H7 (cell line): ENCODE measurements at places on chromosomes 6 and 20.

DNA sequence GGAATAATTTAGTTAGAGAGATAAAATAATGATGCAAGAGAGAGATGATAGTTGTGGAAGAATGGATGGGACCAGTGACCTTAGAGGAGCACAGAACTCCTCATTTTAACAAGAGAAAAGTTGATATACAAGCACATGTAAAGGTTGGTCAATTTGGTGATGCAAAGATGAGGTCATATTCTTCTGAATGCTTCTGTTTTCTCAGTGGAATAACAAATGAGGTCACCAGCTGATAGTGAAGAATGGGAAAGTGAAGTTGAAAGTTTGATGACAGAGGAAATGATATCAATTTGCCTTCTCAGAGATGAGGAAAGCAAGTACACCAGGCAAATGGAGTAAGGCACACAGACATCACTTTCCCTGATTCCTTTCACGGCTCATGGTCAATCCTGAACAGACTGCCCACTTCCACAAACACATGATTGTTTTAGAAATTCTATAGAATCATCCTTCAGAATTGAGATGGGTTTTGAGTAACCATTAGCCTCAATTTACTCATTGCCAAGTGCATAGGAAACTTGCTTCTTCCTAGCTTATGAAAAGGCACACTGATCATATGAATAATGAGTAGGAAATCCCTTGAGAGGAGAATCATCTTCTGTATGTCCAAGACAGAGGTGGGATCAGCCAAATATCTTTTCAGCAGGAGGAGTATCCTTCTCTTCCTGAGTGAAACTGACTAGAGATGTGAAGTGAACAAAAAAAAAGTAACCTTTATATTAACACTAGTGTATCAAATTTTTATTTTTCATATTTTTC is 82.4 kb upstream of the TCF21 start:
- DNase-seq, result no peak

GRCh38 chr6:30888816-30889495 is 4.6 kb downstream of the DDR1 start:
- DNase-seq, result peak; percentile 29

DNA sequence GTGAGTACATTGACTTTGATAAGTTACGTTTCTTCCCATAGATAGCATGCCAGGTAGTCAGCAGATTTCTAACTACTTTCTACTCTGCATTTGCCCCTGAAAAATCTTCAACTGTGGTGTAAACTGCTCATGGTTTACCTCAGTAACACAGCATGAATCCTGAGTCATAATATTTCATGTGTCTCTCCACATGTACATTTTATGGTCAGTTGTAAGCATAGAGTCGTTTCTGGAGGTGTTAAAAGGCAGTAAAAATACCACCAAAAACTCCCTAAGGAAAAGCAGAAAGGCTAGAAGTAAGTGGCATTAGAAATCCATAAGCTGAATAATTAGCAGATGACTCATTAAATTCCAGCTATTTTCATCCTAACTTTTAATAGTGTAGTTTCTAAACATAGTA is 4.1 kb upstream of the GPR63 start:
- DNase-seq, result no peak

- DNase-seq, result no peak
Observed at GRCh38 chr20:17369506-17369905, 142.7 kb downstream of the PCSK2 start.

DNA sequence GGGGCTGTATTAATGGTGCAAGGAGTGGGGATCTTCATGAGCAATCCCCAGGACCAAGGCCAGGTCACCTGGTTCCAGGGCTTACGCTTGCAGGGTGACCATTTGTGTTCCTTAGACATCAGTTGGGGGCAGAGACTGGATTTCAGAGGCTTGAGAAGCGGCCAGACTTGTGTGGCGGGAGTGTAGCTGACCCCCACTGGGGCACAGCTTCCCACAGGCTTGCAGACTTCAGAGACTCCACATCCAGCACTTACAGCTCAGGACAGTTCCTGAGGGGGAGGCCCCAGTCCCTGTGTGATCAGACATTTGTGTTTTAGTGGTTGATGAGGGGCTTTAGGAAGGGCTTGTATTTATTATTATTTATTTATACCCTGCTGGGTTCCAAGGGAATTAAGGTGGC is 15.3 kb downstream of the TJAP1 start:
- DNase-seq, result peak; percentile 76

- DNase-seq, result peak; percentile 42
Observed at GRCh38 chr6:73739096-73739495, 43.1 kb downstream of the CD109 start.

- DNase-seq, result no peak
Observed at GRCh38 chr6:137217801-137218472, 1.2 kb downstream of the IFNGR1 start.

- DNase-seq, result no peak
Observed at GRCh38 chr6:18613319-18613925, 226.3 kb downstream of the RNF144B start.

- no peak for DNase-seq
Observed at GRCh38 chr6:7106215-7106751, 1.5 kb upstream of the RREB1 start.

GRCh38 chr6:104653781-104654180 is 205.9 kb downstream of the HACE1 start:
- no peak for DNase-seq

DNA sequence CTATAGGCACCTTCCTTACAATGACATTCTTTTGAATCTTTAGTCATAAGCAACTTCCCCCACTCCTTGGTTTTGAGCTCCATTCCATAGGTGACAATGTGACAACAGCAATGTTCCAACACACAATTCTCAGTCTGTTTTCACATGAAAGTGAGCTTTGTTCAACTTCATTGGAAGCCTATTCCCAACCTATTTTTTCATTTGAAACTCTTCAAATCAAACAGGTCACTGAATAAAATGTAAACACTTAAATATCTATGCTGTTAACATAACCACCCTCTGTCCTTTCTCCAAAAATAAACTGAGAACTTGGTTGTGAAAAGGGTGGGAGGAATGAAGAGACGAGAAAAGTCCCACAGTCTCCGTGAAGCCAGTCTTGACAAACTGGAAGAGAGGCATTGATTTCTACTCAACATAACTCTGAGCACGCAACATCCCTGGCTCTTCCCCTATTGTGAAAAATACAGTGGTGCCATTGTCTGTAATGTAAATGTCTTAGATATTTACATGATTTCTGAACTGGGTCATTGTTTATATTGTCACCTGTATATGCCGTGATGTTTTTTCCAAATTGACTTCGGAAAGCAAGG is 343.1 kb downstream of the TFAP2A start:
- no peak for DNase-seq

DNA sequence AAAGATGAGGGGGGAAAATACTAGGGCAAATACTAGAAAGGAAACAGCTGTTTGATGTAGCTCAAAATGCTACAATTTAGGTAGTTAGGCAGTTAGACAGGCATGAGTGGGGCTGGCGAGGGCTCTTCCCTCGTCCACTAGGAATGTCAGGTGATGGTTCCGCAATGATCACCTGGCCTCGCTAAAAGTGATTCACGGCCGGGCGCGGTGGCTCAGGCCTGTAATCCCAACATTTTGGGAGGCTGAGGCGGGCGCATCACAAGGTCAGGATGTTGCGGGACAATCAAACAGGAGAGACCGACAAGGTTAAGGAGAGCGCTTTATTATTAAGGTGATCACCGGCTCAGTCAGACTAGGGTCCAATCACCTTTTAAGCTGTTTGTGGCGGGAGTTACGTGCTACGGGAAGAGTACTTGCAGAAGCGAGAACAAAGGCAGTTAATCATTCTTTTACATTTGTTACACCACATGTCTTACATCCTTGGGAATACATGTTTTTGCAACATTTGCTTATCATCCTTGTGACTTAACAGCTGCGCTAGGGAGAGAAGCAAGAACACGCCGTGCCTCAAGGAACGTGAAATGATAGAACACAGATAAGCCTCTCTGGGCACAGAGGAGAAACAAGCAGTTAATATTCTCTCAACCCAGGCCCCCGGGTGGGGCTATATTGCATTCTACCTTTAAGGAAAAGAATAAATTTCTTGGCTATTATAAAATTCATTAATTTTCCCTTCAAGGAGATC is 1025.4 kb downstream of the EYS start:
- DNase-seq, result no peak

DNA sequence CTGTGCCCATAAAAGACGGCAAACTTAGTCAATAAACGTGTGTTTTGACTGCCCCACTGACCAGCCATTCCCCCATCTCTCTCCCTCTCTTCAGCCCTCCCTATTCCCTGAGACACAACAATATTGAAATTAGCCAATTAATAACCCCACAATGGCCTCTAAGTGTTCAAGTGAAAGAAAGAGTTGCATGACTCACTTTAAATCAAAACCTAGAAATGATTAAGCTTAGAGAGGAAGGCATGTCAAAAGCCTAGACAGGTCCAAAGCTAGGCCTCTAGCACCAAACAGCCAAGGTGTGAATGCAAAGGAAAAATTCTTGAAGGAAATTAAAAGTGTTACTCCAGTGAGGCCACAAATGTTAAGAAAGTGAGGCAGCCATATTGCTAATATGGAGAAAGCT is 261.6 kb upstream of the TBX18 start:
- DNase-seq, result no peak

- DNase-seq, result no peak
Observed at GRCh38 chr20:14036567-14036966, 41.3 kb downstream of the MACROD2 start.

- DNase-seq, result peak; percentile 44
Observed at GRCh38 chr20:33664762-33665144, 2.0 kb upstream of the ACTL10 start.

DNA sequence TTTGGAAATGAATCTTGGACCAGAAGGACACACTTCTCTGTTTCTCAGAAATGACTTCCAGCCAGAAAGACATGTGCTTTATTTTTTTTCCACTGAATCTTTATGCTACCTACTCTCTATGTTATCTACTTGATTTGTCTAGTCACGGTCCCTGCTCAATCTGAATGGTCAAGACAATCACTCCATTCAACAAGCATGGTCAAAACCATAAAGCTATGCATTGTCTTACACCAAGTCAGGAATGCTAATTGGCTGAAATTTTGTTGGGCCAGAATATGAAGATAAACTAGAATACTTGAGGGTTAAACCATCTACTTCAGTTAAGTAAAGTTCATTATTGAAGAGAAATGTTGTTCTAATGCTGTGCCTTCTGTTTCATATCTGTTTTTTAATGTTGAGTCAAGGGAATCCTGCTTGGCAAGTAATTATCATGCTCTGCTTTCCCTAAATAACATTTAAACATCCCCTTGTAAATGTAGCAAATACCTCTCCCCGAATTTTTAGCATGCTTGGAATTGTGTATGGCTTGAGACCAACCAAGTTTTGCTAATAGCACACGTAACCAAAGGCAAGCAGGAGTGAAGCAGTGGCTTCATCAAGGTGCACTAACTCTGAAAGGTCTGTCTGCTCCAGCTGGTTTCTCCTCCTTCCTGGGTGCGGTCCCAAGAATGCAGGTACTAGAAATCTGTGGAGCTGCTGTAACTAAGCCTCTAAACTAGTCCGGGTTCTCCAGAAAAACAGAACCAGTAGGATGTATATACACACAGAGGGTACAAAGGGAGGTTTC is 190.3 kb upstream of the CDYL start:
- DNase-seq, result no peak

DNA sequence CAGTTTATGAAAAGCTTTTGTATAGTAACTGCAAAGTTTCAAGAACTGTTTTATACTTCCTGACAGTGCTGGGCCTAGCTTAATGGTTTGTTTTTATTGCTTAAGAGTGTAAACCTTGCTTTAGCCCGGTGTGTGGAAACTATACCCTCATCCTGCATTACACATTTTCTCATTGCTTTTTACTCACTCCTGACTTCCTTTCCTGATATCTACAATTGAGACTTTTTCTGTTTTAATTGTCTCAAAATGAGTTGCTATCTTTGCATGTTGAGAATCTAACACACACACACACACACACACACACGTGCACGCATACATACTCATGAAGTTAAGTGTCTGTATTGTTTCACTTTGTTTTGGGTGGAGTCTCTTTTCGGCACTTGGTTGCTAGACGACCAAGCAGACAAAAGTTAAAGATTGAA is 16.7 kb downstream of the BMP2 start:
- no peak for DNase-seq

GRCh38 chr20:9241232-9241692 is 172.4 kb downstream of the PLCB4 start:
- no peak for DNase-seq

- no peak for DNase-seq
Observed at GRCh38 chr6:101429270-101429669, 35.8 kb downstream of the GRIK2 start.

DNA sequence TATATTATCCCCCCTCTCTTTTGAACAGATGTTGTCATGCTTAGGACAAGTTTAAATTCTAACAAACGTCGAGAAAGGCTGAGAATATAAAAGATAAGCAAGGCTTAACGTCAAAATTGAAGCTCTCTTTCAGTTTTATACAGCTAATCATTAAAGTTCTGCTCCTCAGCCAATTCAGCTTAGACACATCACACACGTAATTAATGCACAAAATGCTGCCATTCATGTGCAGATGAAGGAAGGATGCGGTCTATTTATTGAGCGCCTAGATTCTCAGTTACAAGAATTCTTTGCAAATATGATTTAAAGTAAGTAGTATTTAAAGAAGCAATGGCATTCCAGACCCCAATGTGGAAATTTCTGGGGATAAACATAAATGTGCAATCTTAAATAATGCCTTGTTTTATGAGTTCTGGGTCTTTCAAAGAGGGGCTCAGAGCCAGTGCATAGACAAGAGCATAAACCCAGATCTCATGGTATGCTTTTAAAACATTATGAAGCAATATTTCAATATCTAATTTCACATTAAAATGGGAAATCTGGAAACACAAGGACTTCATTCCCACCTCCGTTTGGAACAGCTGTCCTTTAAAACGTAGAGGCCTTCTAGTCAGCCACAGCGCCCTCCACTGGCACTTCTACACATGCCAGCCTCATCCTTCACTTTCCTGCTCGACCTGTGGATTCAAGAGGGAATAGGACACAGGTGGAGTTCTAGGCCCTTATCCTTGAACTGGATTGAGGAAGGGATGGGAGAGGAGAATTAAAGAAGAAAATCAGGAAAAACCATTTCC is 85.8 kb downstream of the LYRM4 start:
- peak; percentile 58 for DNase-seq

DNA sequence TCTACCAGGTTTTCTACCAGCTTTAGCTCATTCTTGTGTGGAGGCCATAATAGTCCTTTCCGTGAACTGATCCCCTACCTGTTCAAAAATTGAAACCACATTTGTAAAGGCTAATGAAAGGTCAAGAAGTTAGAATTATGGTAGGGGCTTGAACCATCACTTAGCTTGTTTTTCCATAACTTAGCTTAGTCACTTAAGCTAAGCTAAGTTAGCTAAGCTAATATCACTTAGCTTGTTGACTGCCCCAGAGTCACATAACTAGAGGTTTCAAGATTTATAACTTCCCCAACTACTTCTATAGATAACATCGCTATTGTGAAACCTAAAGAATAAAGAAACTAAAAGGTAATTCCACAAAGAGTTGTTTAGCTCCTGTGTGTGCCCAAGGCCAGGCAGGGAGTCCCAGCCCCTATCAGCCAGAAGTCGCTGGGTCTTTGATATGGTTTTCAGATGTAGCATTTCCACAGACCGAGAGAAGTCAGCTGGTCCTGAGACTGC is 131.8 kb downstream of the VEGFA start:
- no peak for DNase-seq
